ENCODE measurements at places on chromosomes 4 and X.

DNA sequence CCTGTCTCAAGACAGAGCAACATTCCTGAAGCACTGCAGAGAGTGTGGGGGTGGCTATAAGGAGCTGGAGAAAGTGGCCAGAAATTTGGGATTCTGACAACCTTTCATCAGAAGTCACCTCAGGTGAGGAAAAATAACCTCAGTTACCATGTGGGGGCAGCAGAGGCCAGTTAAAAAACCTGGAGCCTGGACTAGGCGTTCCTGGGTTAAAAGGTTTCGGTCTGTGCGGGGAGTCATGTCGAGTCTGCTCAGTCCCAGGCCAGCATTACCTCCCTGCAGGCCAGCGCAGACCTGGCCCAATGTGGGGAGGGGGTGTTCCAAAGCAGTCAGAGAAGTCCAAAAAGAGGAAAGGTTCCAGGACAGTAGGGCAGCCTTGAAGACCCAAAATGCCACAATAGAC lies 10.9 kb upstream of the NALF2 start:
- no peak for DNase-seq

DNA sequence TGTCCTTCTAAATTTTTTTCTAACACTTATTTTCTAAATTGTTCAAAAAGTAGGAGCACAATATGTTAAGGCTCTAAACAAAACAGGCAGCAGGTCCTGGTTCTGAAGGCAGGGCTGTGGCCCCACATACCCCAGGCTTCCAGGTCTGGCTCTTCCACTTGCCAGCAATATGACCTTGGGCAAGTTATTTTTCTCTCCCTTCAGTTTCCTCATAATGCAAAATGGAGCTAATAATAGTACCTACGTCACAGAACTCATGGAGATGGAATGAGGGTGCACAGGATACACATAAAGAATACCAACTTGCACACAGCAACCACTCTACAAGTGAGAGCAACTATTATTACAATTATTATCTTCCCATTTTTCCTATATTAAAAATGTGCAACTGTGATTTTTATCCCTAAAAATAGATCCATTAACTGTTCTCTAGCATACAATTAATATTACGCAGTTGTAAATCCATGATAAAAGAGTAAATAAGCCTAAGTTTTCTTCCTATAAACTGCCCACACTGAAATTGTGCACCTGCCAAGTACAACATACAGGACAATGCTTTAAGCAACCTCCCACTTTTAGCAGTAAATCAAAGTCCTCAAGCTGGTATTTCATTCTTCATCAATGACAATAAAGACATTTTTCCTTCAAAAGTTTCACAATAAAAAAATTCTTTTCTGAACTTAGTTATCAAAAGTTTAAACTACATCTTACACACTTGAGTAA lies 27.0 kb downstream of the OTUD4 start:
- no peak for DNase-seq

GRCh38 chr4:97867557-97868091 lies 275.7 kb downstream of the STPG2 start:
- no peak for DNase-seq

- no peak for DNase-seq
Measured at GRCh38 chr4:26737385-26737784, 123.3 kb upstream of the STIM2 start.

- DNase-seq = no peak
Measured at GRCh38 chrX:105483011-105483410, 262.5 kb upstream of the TEX13A start.

DNA sequence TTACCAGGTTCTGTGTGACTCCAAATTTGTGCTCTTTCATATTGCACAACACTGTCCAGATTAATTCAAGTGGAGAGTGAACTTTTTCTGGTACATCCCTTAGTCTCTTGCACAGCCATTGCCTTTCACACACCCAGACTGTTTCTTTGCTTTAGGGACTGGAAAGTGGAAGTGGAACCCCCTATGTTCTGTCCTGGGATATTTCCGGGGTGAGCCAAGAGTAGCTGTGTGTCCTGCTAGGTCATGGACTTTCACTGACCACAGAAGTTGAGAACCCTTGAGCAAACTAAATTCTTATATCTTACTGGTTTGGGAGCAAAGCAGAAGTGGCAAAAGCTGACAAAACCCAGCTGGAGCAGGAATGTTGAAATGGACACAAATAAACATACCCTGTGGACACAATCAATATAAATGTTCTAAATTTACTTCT lies 10.3 kb upstream of the VSIG4 start:
- DNase-seq = no peak
